BJ (cell line): ENCODE measurements at places on chromosomes 16 and 17. TPM values are rescaled to one million over a fixed set of nuclear protein-coding genes. Genes with fewer than 3 reads are reported as not detected.

GRCh38 chr16:2420035-2420434, 9.2 kb upstream of the CCNF start:
- DNase-seq, result no peak

GRCh38 chr16:56964243-56965148, 2.7 kb downstream of the CETP start:
- DNase-seq, result peak; percentile 53

DNA sequence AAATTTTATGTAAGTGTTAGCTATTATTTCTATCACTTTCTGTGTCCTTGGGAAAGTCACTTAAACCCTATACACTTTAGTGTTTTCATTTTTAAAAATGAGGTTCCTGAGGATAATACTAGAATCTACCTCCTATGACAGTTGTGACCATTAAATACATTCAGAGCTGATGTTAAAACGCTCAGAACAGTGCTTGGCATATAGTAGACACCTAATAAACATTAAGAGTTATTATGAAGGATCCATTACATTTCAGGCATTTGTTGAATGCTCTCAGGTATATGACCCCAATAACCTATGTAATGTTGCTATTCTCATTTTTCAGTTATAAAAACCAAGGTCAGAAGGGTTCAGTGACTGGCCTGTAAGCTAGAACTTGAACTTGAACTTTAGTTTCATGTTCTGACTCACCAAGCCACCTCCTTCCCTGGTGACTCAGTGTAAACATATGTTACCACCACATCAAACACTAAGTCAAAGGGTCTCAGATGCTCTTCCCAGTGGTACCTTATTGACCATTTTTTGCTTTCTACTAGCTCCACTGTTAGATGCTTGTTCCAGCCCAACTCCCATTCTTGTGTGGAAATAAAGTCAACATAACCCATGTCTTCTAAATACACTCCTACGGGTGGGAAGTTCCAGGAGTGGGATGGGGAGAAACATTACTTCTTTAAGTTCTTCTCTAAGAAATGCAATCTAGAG, 47.6 kb downstream of the HSD17B2 start:
- no peak for DNase-seq

- DNase-seq, result no peak
Measured at GRCh38 chr17:53088481-53088880, 734.2 kb upstream of the KIF2B start.

GRCh38 chr17:74730491-74731346, 6.3 kb upstream of the RAB37 start:
- DNase-seq, result no peak

DNA sequence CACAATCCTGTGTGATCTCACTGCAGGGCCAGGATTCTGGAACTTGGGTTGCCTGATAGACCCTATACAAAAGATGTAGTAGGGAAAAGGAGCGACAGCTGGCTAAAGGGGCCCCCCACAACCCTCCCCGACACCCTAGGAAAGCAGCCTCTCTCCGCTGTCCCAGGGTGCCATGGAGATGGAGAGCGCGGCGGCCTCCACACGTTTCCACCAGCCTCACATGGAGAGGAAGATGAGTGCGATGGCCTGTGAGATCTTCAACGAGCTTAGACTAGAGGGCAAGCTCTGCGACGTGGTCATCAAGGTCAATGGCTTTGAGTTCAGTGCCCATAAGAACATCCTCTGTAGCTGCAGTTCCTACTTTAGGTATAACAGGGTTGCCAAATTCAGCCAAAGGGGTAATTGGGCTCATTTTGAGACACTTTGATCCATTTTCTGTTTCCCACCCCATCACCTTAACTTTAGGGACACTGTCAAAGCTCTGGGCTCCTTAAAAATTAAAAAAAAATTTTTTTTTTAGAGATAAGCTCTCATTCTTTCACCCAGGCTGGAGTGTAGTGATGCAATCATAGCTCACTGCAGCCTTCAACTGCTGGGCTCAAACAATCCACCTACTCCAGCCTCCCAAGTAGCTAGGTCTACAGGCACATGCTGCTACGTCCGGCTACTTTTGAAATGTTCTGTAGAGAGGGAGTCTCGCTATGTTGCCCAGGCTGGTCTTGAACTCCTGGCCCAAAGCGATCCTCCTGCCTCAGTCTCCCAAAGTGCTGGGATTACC, at the start of gene KLHL10:
TSS of gene KLHL10 (plus strand) at position 65 of the 778 bp plus-strand sequence. CDS start at position 173, 108 bp downstream.
- DNase-seq, result no peak

DNA sequence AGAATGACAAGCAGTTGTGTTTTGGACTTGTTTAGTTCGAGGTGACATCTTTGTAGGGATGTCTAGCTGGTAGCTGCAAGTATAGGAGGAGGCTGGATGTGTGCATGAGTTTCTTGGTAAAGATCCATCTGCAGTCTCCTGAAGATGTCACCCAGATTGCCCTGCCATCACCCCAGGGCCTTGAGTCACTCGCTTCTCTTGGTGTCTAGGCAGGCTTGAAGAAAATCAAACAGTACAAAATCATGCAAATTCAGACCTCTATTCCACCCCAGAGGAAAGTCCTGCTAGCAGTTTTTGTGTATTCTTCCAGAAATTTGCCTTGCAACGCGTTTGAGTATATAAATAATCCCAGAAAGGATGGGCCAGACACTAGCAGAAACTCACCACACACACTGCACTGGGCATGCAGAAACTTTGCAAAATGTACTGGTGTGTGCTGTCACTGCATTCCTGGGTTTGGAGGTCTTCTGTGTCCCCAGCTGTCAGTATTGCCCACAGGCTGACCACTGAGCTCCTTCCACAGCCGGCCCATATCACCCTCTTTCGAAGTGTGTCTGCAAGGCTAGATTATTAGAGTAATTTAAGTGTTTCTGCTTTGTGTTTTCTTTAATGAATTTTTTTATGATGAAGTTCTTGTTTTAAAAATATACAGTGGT, 51.5 kb downstream of the TENT4B start:
- DNase-seq, result no peak

DNA sequence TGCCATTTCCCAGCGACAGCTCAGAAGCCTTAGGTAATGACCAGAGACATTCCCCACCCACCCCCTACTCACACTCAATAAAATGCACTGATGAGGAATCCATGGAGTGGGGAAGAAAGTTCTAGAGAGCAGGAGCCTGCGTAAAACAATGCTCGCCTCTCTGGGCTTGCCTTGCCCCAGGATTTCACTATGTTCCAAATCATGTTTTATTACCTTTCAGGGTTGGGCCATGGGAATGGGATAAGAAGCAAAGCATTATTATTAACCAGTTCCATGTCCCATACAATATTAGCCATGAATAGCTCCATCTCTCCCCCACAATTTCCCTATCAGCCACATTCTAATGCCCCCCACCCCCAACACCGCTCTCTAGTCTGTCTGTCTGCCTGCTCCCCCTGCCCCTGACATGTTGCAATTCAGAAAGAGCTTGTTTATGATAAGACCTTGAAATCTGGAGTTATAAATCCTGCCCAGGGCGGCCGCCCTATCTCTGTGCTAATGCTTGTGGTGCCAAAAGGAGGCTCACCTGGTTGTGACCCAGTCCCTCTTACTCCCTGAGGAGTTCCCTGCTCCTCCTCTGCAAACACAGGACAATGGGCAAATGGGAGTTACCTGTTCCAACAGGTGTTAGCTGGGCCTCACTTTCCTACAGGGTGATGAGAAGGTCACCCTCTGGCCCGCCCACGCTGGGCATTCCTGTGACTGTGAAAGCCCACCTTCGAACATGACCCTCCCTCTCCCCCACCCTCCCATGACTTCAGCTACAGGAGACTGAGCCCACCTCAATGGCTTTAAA, 28.0 kb upstream of the DDX52 start:
- no peak for DNase-seq

DNA sequence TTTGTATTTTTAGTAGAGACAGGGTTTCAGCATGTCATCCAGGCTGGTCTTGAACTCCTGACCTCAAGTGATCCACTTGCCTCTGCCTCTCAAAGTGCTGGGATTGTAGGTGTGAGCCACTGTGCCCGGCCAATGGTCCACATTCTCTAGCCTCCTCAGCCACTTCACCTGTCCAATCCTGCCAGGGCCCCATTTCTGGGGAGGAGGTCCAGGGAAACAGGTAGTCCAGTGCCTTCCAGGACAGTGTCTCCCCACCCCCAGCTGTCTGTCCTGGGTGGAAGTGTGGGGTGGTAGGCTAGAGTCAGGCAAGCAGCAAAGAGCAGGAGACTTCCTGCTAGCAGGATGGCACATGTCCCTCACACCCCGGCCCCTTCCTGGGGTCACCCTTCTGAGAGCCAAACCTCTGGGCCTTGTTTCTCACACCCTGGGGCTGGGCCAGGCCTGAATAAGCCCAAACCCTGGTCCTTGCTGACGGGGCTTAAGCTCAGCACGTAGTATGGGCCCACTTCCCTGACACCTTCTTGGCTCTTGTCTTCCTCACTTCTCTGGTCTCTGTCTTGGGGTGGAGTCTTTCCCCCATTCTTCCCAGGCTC, 5.0 kb downstream of the FHOD1 start:
- no peak for DNase-seq

GRCh38 chr16:6125483-6126259, 1028.1 kb upstream of the EEF2KMT start:
- peak; percentile 35 for DNase-seq

- DNase-seq, result no peak
Measured at GRCh38 chr17:56737421-56738161, 96.1 kb downstream of the C17orf67 start.

- DNase-seq, result no peak
Measured at GRCh38 chr16:49839017-49839825, 16.7 kb downstream of the ZNF423 start.

DNA sequence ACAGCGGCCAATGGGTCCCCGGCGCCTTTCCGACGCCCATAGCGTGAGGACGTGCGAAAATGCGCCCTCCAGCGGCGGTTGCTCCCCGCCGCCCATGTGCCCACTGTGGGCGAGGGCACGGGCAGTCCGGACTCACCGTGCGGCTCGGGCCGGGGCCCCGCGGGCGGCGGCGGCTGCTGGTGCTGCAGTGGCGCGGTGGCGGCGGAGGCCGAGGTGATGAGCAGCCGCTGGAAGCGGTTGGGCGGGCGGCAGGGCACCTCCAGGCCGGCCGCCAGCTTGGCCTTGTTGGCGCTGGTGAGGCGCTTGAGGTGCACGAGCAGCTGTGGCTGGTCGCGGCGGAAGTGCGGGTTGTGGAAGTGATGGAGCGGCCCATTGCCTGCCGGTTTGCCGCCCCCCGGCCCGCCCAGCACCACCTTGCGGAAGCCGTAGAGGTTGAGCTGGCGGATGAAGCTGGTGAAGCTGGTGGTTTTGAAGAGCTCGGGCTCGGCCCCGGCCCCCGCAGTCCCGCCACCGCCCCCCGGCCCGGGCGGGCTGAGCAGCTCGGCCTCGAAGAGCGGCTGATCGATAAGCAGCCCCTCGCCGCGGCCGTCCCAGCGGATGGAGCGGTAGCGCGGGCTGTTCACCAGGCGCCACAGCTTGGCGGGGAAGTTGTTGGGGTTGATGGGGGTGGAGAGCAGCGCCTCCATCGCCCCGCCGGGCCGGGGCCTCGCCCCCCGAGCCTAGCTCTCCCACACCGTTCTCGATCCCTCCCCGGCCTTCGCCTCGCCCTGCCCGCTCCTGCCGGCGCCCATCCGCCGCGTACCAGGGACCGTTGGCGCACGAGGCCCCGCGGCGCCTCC, at the start of gene HSF5:
TSS of gene HSF5 (minus strand) at position 820 of the 839 bp plus-strand sequence. CDS start at position 686, 134 bp downstream.
- no peak for DNase-seq

DNA sequence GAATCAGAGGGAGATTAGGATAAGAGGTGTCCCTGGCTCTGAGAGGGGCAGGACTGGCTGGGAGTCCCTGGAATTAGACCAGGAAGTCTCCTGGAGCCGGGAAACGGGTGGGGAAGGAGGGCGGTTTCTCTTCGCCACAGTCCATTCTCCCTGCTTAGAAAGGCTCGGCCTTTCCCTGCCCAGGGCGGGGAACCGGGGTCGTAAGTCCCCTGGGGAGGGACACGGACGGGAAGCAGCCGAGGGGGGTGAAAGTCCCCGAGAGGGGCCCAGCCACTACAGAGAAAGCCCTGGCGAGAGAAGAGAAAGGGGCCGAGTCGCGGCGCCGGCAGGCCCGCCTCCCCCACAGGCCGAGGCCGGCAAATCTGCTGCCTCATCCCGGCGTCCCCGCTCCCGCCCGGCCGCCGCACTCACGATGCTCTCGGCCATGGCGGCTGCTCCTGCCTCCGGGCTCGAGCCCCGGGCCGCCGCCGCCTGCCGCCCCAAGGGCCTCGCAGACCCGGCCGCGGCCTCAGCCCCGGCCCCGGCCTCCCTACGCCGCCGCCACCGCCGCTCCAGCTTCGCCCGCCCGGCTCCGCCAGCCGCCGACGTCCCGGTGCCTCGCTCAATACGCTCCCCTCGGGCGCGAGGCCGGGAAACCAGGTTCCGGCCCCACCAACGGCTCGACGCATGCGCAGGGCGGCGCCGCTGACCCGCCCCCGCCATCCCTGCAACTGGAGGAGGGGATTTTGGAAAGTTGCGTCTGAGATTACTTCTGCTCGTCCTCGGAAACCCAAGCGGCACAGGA, at the start of the genes NPLOC4 and TSPAN10:
TSS of gene NPLOC4 (minus strand) at position 608 of the 784 bp plus-strand sequence. CDS start at position 426, 182 bp downstream.
TSS of gene TSPAN10 (plus strand) at position 692 of the 784 bp plus-strand sequence. CDS start 5,217 bp downstream, outside the sequence.
- no peak for DNase-seq

DNA sequence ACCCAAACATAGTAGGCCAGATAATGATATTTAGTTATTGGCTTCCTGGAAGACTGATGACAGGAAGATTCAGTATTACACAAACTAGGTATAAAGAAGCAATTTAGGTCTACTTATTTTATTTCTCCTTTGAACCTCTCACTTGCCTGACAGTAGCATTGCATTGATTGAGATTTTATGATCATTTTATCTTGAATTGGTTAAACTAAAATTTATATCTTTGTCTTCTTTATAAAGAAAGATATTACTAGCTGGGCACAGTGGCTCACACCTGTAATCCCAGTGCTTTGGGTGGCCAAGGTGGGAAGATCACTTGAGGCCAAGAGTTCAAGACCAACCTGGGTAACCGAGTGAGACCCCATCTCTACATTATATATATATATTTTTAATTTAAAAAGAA, 14.4 kb downstream of the HLF start:
- no peak for DNase-seq

DNA sequence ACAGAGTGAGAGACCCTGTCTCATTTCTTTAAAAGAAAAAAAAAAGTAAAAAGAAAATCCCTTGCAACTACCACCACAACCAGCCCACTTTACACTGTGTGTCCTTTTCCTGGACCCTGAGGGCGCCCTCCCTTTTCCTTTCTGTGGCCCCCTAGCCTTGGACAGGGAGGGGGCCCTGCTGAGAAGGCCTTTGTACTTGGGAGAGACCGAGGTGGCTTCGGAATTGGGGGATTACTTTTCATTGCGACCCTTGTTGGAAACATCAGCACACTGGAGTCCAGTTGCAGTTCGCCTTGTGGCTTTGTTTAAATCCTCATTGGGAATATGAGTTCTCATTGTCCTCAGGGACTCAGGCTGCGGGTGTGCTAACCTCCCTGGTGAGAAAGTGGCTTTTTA, 9.4 kb upstream of the DNASE1 start:
- DNase-seq, result no peak

GRCh38 chr16:14240964-14241363, 169.8 kb downstream of the MRTFB start:
- DNase-seq, result no peak

The ZNF594 gene
- 3.1 and 4.1 TPM in 2 replicates for polyA plus RNA-seq

The GLTPD2 gene
- not detected in 2 replicates for polyA plus RNA-seq

The ASGR2 gene
- polyA plus RNA-seq, result not detected in 2 replicates

The MYH13 gene
- polyA plus RNA-seq, result not detected in 2 replicates

The PEMT gene
- polyA plus RNA-seq, result 29.8 and 50.7 TPM in 2 replicates
